ENCODE measurements at places on chromosomes 5 and 9.

DNA sequence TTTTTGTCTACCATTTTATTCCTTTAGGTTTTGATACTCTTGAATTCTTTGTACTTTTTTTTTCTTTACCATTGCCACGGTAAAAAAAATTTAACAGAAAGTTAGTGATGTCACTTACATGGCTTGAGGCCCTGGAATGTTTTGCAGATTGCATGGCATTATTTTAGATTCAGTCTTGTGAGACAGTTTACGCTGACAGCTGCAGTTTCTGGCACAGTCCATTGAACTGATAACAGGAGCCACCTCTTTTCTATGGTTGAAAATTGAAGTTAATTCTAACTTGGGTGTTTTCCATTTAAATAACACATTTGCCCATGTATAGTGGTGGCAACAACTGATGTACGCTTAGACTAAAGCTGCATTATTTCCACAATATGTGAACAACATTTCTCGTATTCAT is 1028.5 kb downstream of the CDH18 start:
- DNase-seq = no peak

- DNase-seq = no peak
These were observed 1.2 kb downstream of the FBXO10 start for GRCh38 chr9:37575001-37575400.

- no peak for DNase-seq
These were observed 132.1 kb downstream of the PDZD2 start for GRCh38 chr5:31770998-31771397.

DNA sequence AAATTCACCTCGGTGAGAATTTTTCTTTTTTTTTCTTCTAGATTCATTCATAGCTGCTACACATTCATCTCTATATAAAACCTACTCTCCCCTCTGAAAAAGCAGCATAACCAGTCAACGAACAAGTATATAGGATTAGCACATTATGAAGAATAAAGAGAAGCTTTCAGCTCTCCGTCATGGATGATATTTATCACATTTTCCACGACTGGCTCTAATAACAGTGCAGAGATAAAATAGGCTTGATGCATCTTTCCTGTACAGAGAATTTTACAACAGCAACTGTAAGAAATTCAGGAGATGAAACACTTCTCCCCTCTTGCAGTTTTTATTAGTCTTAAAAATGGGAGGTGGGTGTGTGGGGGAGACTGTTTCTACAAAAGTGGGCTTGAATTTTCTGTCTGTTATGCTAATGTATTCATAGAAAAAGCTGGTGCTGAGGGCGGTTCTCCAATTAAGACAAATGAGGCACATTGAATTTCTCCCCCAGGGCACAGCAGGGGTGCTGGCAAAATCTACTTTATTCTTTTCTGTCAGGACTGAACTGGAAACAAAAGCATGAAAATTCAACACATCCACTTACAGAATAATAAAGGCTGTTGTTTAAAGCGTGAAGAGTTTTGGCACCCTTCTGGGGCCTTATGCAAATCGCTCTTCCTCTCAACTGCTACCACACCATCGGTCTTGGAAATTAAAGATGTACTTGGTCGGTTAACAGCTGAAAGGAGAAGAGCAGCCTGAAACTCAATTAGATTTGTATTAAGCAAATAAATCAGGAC is 233.9 kb upstream of the ZNF608 start:
- no peak for DNase-seq

- DNase-seq = no peak
These were observed 58.9 kb upstream of the CNTLN start for GRCh38 chr9:17075758-17076485.

GRCh38 chr9:78566521-78566920 is 269.6 kb downstream of the PSAT1 start:
- no peak for DNase-seq

- no peak for DNase-seq
These were observed 38.1 kb downstream of the FAF2 start for GRCh38 chr5:176486189-176486757.

DNA sequence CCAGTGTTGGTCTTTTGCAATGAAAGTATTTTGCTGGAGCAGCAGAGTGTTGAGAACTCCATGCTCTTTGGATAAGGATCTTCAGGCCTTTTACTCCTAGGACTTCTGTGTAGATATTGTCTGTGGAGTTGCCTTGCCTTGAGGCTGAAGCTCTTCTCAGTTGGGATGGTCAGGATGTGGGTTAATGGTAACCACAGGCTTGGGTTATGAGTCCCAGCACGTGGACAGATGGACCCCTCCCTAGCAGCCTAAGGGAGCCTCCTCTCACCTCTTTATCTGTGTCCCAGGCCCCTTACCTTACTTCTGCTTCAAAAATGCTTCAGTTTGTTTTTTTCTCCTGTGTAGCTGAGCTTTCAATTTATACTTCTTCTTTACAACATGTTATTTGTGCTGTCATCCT is 109.9 kb downstream of the MEGF10 start:
- DNase-seq = peak; percentile 86

DNA sequence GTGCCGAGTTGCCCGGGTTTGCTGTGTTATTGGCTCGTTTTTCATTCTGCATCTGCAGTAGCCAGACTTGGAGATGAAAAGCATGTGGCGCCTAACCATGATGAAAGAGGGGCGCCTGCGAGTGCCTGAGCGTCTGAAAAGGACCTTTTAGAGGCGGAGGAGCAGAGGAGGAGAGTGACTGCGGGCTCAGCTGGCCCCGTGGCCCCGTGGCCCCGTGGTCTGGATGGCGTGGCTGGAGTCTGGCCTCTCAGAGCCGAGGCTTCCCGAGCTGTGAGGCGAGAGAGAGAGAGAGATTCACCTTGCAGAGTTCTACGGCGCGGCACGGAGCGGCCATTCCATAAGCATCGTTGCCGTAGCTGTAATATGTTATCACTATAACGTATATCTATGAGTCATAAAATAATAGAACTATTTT is 55.3 kb upstream of the RNU6ATAC start:
- DNase-seq = no peak

All from KBM-7 (cell line).